Activated CD4-positive, CD25-positive, alpha-beta regulatory T cell treated with anti-CD3 and anti-CD28 coated beads, Interleukin-2, amount 50 U/mL, for 72 hours (primary cell): ENCODE measurements at places on chromosomes 2 and 18.
A peak's percentile ranks its signal among the peaks of the same experiment; 100 is the strongest.

GRCh38 chr2:37243435-37243834, 12.0 kb downstream of the NDUFAF7 start:
- no peak for DNase-seq

DNA sequence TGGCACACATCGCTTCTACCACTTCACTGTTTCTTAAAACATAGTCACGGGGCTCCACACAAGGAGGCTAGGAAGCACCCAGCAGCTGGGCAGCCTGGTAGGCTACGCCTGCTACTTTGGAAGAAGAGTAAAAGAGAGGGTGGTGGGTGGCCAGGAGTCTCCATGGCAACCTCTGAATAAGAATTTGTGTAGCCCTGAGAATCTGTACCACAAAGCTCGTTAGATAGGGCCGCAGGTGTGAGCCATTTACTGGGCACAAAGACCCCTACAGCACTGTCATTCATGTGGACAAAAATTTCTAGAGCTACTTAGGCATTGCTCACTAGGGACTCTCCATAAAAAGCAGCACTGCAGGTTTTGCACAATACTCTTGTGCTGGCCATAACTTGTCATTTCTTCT, 166.4 kb upstream of the MSH6 start:
- no peak for DNase-seq

DNA sequence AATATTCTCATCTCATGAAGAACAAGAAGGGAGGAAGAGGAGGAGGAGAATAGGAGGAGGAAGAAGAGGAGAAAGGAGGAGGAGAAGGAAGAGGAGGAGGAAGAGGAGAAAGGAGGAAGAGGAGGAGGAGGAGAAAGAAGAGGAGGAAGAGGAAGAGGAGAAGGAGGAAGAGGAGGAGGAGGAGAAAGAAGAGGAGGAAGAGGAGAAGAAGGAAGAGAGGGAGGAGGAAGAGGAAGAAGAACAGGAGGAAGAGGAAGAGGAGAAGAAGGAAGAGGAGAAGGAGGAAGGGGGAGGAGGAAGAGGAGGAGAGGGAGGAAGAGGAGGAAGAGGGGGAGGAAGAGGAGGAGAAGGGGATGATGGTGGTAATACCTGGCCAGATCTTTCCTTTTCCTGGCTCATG, 70.0 kb upstream of the PTPRM start:
- DNase-seq: no peak

- no peak for DNase-seq
These were observed 62.4 kb upstream of the TNP1 start for GRCh38 chr2:216922175-216922780.

DNA sequence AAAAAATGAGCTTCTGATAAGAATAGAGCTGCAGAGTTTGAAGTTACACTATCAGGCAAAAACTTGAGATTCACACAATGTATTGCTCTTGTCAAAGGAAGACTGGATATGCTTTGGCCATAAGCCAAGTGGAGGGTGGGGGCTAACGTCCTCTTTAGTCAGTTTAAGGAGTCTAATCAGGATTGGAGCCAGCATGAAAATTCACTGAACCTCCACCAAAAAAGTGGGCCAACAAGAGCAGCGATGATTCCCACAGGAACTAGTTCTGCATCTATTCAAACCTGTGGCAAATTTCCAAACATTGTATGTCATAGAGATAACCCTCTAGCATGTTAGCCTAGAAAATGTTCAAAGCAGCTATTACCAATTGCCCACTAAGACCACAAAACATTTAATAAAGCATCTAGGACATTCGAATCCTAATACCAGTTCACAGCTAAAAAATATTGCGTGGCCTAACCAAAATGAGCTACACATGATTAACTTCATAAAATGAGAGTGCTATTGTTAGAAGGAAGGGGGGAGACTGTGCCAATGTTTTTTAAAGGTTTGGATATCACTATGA, 43.5 kb upstream of the TMEM247 start:
- no peak for DNase-seq

GRCh38 chr2:140639628-140640027, 1491.2 kb downstream of the LRP1B start:
- DNase-seq: no peak

- no peak for DNase-seq
These were observed 2.1 kb downstream of the HAT1 start for GRCh38 chr2:171924170-171924942.

DNA sequence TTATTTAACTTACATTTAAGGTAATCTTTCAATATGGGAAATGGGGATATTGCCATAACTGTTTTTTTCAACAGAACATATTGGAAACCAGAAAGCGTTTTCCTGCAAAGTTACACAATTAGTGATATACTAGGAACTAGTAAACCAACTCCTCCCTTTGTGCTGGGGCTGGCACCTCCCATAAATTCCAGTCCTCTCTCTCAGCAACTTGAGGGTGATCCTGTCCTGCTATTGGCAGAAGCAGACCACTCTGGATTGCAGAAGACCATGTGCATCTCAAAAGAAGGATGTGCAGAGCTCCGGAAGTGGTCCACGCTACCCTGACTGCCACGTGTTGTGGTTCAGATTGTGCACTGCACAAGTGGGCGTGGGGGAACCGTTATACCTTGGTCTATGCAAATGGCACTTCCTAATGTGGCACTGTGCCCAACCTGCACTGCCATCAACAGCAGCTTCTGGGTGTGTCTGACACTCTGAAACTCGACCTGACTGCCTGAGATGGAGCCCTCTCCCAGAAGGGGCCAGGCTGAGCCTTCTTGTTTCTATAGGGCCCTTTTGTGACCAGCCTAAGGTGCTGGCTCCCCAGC, 219.2 kb downstream of the ZNF516 start:
- no peak for DNase-seq

GRCh38 chr2:239605976-239606375, 205.2 kb upstream of the HDAC4 start:
- no peak for DNase-seq

DNA sequence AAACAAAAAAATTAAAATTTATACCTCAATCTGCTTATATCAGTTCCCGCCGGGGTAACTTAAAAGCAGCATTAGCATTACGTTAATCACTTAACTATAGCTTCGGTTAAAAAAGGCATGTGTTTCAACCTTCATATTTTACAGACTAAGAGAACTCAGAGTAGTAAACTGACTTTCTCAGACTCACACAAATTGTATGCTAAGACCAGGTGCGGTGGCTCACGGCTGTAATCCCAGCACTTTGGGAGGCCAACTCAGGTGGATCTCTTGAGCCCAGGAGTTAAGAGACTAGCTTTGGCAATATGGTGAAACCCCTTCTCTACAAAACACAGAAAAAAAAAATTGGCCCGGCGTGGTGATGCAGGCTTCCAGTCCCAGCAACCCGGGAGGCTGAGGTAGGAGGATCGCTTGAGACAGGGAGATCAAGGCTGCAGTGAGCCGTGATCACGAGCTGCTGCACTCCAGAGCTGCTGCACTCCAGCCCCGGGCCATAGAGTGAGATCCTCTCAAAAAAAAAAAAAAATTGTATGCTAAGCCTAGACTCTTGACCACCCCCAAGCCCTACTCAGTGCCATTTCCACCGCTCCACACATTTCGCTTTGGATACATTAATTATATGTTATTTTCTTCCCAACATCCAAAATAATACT, 2.4 kb downstream of the HNRNPLL start:
- peak; percentile 37 for DNase-seq

- no peak for DNase-seq
These were observed 4.3 kb downstream of the TMEFF2 start for GRCh38 chr2:192190474-192190873.

DNA sequence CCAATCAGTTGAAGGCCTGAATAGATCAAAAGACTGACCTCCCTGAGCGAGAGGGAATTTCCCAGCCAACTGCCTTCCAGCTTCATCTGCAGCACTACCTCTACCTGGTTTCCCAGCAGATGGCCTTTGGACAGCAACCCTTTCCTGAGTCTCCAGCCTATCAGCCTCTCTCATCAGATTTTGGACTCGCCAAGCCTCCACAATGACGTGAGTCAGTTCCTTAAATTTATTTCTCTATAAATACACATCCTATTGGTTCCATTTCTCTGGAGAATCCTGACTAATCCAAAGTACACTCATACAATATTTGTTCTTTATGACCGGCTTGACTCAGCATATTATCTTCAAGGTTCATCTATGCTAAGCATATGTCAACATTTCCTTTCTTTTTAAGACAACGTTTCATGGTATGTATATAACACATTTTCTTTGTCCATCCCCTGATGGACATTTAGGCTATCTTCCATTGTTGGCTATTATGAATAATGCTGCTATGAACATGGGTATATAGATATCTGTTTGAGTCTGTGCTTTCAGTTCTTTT, 294.6 kb downstream of the LRATD1 start:
- DNase-seq: no peak

DNA sequence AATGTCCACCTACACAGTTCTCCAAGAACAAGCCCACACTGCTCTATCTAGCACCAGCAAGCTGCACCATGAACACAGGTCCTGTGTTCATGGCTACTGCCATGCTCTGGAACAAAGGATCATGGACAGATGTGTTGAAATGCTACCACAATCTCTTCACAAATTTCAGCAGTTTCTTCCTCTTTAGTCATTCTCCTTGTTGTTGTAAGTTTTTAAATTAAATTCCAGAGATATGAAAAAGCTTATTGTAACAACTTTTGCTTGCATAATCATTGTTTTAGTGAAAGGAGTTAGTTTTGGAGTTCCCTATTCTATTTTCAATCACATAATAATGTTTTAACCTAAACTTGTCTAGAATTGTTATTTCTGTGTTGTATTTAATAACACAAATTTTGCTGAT, 17.2 kb upstream of the NAPG start:
- no peak for DNase-seq

- DNase-seq: no peak
These were observed 133.4 kb downstream of the RGPD3 start for GRCh38 chr2:106334802-106335201.

- DNase-seq: no peak
These were observed 9.8 kb downstream of the ASTL start for GRCh38 chr2:96128456-96128855.

GRCh38 chr18:26545335-26546123, 2.8 kb downstream of the KCTD1 start:
- DNase-seq: no peak

- peak; percentile 52 for DNase-seq
These were observed 34.0 kb downstream of the UXS1 start for GRCh38 chr2:106159866-106160785.

- DNase-seq: no peak
These were observed 195.5 kb downstream of the TTC32 start for GRCh38 chr2:19706332-19706731.

- no peak for DNase-seq
These were observed 160.5 kb downstream of the TMEM163 start for GRCh38 chr2:134558208-134558830.

DNA sequence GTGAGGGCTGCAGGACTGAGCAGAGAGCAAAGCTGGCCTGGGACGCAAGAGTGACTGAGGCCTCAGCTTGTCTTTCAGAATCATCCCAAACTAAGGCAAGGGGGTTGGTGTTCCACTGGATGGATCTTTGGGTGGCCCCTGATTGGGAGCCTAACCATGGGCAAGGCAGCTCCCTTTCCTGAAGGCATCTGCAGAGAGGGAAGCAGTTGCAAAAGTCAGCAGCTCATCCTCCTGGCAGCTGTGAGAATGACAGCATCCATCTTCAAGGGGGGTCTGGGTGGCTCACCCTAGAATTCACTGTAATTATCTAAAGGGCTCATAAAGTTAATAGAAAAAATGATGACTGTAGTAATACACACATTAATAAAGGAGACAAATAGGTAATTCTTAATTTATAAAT, 46.5 kb upstream of the RAB31 start:
- no peak for DNase-seq

DNA sequence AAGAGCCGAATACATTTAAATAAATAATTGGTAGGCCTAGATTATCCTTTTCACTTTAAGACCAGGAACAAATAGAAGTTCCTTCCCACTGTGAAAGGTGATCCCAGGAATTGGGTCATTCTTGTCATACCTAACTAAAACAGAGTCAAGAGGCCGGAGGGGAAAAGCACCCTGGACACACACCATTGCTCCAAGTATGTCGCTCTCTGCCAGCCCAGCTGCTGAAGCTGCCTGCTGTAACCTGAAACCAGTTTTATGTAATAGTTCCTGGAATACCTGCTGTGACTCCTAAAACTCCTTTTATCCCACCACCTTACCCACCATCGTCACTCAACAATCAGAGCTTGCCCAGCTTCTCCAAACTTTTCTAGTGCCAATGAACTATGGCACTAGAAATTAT, 217.1 kb downstream of the PTPRM start:
- no peak for DNase-seq

DNA sequence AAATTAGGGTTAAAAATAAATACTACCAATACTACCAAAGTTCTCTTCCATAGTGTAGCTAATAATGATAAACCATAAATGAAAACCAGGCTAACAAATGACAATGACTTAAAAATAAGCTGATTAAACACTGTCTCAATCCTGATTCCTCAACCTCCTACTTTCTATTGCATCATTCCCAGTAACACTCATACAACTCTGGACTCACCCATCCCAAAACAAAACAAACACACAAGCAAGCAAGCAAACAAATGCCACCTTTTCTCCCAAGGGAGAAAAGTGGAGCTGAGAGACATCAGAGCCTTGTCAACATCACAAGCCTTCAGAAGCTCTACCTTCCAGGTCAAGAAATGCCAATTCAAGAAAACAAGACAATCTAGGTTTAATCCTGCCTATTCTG, 620.7 kb downstream of the NYAP2 start:
- no peak for DNase-seq

DNA sequence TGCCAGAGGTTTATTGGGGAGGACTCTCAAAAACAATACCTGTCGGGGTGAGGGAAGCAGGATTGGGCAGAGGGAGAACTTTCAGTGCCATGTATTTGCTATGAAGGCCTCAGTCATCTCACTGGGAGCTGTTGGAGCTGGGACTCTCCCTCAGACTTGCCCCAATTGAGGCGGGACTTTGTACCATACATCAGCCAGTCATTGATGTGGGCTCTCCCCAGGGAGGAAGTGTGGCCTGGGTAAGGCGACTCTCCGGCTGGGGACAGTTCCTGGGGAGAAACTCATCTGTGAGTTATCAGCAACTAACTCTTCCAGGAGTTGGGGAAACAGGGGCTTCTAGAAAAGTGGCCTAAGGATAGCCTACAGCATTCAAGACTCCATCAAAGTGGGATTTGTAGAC, 66.5 kb downstream of the FTCDNL1 start:
- DNase-seq: no peak

DNA sequence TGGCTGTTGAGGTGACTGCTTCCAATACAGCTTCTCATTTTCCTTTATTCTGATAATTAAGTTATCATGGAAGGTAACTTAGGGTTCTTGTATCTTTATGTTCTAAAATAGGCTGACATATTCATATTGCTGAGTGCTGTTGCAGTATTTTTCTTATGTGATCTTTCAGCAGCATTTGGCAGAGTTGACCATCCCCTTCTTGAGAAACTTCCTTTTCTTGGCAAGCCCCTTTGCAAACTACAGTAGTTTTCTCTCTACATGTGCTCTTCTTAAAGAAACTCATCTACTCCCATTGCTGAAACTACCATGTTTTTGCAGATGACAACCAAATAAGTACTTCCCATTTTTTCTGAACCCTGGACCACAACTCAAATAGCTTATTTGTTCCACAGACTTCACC, 476.5 kb upstream of the TRIB2 start:
- DNase-seq: no peak

- DNase-seq: peak; percentile 46
These were observed 105.9 kb downstream of the LBH start for GRCh38 chr2:30336978-30337841.

GRCh38 chr18:42635378-42636048, 480.0 kb downstream of the RIT2 start:
- no peak for DNase-seq

- DNase-seq: no peak
These were observed 40.4 kb upstream of the PDCL3 start for GRCh38 chr2:100522430-100522829.
